AG04449 (cell line): ENCODE measurements at places on chromosomes 7 and 10.
A peak's percentile ranks its signal among the peaks of the same experiment; 100 is the strongest.

DNA sequence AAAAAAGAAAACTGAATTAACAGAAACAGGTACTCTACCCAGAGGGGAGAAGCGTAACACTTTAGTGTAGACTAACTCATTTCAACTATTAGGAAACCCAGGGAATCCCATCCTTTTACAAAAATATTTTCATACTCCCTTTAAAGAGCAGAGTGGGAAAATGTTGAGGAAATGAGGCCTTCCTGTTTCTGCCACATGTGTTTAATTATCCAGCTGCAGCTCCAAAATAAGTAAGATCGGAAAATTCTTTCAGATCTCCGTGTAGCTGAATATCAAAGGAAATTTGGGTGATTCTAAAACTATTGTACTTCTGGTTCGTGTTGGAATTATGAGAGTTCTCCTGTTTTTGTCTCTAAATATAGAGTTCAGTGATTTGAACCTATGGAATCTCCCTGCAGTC lies 58.0 kb upstream of the CAV2 start:
- DNase-seq: no peak

DNA sequence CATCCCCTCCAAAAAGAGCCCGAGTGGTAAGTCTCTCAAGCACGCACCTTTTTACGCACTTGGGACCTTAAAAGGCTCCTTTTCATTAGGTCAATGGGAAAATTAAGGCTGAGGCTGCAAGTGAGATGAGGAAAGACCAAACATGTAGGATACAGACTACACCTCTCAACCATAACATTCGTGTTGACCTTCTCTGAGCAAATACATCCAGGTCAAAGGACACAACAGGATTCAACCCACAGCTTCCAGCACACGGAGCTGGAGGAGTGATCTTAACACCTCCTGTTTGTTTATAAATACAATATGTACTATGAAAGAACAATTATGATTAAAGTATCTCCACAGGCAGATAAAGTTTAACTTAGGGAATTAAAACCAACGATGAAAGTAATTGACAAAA lies 9.7 kb downstream of the SFMBT2 start:
- DNase-seq: no peak

- DNase-seq: no peak
These were observed 99.9 kb upstream of the LRRC4 start for GRCh38 chr7:128131115-128131514.

DNA sequence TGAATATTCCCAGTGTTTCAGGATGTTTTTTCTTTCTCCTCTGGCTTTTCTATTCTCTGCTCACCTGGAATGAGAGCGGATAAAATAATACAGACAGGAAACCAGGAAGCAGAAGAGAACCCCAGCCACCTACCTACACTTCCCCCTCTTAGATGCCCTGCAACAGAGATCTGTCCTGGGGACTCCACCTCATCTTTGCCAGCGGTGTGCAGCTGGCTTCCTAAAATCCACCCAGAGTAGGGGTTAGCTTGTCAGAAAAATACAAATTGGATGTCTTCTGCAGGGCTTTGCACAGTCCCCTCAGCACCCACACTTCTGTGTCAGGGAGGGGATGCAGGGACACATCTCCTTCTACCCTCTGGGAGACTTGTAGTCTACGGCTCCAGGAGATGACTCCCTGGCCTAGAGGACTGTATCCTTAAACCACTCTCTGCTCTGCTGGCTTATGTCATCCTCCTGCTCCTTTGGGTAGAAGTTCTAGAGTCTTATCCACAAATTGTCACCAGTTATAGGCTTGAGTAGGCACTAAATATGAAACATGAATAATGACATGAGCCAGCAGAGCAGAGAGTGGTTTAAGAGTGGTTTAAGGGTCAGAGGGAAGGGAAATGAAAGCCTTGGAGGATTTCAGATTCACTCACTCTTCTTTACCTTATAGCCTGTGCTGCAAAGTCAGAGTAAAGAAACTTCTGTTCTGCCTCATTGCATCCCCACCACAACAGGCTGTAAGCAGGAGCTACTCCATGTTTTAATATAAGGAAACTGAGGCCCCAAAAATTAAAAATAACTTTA lies 749.4 kb downstream of the AUTS2 start:
- DNase-seq: no peak

DNA sequence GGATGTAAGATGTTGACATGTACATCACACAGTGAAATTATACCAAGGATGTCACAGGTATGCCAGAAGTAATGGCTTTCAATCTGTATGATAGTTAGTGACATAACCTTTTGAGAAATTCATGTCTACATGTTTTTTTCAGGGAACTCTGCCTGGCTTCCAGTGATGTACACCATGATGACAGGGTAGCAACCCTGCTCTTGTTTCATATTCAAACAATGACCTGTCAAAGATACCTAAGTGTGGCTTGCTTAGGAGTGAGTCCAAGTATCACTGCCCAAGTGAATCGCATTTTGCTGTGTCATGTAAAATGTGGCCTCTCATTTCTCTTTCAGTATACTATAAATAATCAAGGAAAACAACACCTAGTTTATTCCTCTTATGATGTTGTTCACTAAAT lies 205.8 kb upstream of the DKK1 start:
- no peak for DNase-seq

- peak; percentile 62 for DNase-seq
These were observed 155.8 kb downstream of the BMPER start for GRCh38 chr7:34061149-34061548.

- DNase-seq: no peak
These were observed 52.4 kb upstream of the RHEB start for GRCh38 chr7:151572136-151572535.

DNA sequence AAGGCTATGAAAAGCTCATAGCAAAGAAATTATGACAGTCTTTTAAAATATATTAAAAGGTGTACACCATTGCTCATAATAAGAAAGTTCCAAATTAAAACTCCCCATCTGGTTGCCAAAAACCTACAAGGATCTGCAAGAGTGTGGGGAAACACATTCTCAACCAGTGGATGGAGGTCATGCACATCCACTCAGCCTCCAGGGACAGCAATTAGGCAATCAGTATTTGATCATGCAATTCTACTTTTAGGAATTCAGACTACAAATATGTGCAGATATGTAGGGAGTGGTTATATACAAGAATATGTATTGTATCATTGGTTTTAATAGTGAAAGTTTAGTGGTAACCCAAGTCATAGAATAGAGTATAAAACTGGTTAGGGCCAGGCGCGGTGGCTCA lies 157.8 kb downstream of the FGFR2 start:
- DNase-seq: no peak

GRCh38 chr10:230758-231157 lies 95.5 kb downstream of the ZMYND11 start:
- no peak for DNase-seq

GRCh38 chr10:122713091-122713885 lies 13.6 kb upstream of the C10orf120 start:
- no peak for DNase-seq

GRCh38 chr7:80498481-80499349 lies 13.1 kb downstream of the GNAT3 start:
- DNase-seq: no peak

- no peak for DNase-seq
These were observed 146.3 kb downstream of the NXPH1 start for GRCh38 chr7:8579661-8580194.

GRCh38 chr7:86768394-86768793 lies 124.7 kb downstream of the GRM3 start:
- DNase-seq: no peak

DNA sequence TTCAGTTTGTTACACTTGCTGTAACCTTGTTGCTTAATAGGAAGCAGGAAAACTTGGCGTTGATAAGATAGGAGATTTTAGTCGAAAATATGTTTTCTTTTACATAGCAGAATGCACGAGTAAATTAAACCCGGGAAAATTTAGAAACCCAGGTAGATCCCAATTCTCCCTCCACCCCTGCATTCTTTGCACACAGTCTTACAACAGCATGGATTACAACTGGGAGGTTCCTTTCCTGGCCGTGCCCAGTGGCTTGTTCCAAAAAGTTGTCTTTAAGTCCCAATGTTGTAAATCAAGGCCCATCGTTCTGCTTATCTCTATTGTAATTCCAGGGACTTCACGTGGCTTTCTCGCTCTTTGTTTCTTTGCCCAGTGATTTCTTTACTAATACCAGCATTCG lies 1.1 kb upstream of the DPY19L1 start:
- no peak for DNase-seq

GRCh38 chr7:90536449-90536848 lies 59.7 kb upstream of the CDK14 start:
- DNase-seq: no peak

- no peak for DNase-seq
These were observed 511.0 kb downstream of the XPNPEP1 start for GRCh38 chr10:109412353-109412752.

- DNase-seq: no peak
These were observed 128.1 kb downstream of the ZNF438 start for GRCh38 chr10:30903397-30904138.

- DNase-seq: no peak
These were observed 22.4 kb downstream of the SLC25A13 start for GRCh38 chr7:96299496-96299895.

DNA sequence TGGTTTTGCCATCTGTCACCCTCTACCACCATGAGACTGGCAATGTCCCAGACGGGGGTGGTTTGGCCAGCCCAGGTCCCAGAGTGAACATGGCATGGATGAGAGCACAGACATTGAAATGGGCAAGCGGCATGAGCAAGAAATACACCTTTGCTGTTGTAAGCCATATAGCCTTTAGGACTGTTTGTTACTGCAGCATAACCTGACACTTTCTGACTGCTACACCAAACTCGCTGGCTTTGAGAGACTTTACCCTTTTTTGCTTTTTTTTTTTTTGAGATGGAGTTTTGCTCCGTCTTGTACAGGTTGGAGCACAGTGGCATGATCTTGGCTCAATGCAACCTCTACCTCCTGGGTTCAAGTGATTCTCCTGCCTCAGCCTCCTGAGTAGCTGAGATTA lies 5.2 kb upstream of the MUC3A start:
- DNase-seq: no peak

DNA sequence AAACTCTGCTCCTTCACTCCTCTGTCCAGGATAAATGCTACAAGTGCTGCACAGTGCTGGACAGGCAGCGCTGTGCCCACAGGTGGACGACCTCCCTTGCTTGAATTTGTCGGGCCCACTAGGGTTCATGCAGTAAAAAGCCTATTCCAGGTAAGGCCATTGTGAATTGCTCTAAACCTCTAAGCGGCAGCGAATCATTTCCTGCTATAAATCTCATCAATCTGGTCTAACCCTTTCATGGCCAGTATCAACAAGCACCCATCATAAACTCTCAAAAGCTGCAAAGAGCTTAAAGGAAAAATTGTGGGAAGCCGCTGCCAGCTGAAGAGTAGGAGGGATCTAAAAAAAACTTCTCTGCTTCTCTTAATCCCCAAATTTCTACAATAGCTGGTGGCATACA lies 134.2 kb downstream of the SLC25A13 start:
- no peak for DNase-seq

GRCh38 chr10:35005868-35006267 lies 84.3 kb downstream of the CUL2 start:
- DNase-seq: peak; percentile 93

DNA sequence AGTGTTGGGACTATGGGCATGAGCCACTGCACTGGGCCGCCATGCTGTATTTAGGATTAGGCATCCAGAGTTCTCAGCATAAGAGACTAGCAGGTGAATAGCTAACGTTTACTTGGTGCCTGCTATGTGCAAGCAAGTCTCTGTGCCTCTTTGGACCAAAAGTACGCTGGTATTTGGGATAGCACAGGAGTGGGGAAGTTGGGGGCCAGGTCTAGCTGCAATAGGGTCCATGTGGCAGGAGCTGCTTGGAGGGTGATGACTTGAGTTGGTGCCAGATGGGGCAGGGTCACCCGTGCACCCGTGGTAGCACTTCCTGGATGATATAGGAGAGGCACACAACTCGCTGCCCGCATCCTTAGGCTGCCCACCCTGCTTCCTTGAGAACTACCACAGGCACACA lies 22.4 kb downstream of the NACAD start:
- DNase-seq: no peak

DNA sequence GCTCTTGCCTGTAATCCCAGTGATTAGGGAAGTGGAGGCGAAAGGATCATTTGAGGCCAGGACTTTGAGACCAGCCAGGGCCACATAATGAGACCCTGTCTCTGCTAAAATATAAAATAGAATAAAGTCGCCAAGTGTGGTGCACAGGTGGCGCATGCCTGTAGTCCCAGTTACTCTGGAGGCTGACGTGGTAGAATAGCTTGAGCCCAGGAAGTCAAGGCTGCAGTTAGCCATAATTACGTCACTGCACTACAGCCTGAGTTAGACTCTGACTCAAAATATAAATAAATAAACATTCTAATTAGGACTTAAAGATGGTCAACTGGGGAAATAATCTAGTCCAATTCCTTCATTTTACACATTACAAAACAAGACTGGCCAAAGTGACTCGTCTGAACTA lies 768 bp downstream of the CHCHD2 start:
- DNase-seq: peak; percentile 41

DNA sequence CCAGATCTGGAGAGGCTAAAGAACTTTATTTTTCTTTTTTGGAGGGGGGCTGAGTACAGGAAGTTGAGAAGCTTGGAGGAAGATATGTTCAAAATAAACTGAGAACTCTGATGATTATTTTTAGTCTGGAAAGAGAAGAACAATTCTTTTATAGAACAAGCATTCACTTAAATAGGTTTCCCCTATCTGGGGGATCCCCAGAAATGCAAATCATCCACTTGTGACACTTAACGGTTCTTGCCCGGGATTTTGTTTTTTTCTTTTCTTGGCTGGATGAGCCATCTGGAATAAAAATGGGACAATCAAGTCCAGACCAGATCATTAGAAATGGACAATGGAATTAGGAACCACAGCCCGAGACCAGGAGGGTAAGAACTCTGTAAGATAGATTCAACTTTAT lies 95.9 kb upstream of the EGR2 start:
- DNase-seq: no peak

DNA sequence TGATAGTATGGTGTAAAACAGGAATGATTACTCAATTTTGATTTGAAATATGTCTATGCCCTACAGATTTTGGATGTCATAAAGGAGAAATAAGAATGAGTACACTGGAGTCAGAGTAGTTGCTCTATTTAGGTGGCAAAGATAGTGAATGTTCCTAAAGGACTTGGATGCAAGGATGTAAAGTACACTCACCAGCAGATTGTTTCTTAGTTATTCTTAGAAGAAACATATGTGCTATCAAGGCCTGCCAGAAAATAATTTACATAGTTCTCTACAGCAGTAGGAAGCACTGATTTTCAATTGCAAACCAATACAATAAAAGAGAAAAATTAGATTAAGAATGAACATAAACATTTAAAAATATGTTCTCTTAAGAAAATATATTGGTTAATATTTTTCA lies 259.4 kb downstream of the PPP1R3A start:
- no peak for DNase-seq
